ENCODE measurements at places on chromosomes 3 and 15.

GRCh38 chr15:47561102-47561501, 156.2 kb upstream of the SEMA6D start:
- no peak for DNase-seq

- no peak for DNase-seq
These were observed 75.0 kb downstream of the MAGEF1 start for GRCh38 chr3:184636741-184637316.

DNA sequence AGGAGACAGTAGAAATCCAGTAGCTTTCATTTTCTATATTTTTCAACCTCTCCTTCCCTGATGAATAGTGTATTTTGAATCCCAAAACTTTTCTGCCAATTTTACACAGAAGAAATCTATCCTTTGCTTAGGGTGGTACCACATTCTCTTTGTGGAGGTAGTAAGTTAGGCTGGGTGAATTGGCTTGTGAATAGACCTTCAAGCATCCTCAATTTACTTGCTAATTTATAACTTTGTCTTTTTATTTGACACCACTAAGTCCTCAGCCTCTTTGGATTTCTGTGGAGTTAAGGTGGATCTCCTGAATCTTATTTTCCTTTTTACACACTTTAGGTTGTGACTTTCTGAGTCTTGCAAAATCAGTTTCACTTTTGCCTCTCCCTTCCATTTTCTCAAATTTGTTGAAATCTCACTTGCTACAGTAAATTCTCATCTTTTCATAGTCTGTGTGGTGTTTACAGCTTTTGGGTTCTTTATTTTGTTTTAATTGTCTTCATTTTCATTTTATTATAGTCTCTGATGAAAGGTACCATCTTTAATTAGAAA, 5.7 kb upstream of the PLSCR1 start:
- DNase-seq, result no peak

DNA sequence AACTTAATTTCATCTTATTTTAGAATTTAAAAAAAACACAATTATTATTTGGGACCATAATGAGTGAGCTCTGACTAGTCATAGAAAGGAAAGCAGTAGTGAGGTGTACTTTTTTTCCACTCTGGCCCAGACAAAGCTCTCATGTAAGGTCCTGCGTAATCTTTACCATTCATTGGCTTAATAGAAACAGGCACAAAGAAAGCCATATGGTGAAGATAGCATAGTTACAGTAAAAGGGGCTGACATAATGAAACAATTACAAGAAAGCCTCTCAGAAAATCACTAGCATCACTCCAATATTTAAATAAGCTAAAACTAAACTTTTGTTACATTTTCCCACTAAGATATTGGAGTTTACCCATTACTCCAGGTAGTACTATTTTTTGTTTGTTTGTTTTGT, 384.6 kb upstream of the ALCAM start:
- DNase-seq, result no peak

GRCh38 chr3:78912687-78913086, 855.1 kb downstream of the ROBO1 start:
- DNase-seq, result no peak

DNA sequence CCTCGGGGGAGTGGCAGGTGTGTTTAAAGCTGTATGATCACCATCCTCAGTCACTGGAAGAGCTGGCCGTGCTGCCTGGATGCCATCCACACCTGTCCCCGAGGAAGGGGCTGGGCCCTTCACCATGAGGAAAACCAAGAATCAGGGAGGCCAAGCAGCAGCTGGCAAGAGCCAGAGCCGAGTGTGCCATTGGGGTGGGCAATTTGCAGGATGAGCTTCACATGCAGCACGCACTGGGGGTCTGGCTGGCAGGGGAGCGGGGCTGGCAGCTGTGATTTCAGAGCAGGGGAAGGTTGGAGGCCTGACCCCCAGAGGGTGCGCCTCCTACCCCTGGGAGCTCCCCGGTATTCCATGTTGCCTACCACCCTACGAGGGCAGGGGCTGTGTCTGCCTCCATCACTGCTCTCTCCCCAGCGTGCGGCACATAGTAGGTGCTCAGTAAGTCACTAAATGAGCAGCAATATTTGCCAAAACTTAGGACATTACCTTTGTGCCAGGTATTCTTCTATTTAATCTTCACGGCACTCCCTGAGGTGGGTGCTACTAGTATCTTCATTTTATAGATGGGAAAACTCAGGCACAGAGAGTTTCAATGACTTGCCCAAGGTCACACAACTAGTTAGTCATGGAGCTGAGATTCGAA, 30.3 kb upstream of the IQSEC1 start:
- no peak for DNase-seq

DNA sequence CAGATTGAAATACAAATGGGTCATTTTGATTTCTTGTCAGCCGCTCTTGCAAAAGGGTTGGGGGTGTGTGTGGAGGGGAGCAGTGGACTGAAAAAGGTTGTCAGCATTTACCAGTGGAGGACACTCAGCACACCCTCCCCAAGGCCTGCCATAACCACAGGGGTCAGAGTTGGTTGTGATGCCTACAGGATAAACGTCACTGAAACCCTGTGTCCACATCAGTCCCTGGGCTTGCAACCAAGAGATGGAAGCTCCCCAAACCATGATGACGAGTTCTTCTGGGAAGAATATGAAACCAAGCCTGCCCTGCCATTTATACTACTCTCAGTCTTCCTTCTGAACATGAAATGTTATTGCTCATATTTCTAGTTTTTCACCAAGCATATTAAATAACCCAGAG, 54.0 kb upstream of the UMPS start:
- DNase-seq, result no peak

- DNase-seq, result no peak
These were observed 91.9 kb downstream of the RPLP1 start for GRCh38 chr15:69544365-69545113.

DNA sequence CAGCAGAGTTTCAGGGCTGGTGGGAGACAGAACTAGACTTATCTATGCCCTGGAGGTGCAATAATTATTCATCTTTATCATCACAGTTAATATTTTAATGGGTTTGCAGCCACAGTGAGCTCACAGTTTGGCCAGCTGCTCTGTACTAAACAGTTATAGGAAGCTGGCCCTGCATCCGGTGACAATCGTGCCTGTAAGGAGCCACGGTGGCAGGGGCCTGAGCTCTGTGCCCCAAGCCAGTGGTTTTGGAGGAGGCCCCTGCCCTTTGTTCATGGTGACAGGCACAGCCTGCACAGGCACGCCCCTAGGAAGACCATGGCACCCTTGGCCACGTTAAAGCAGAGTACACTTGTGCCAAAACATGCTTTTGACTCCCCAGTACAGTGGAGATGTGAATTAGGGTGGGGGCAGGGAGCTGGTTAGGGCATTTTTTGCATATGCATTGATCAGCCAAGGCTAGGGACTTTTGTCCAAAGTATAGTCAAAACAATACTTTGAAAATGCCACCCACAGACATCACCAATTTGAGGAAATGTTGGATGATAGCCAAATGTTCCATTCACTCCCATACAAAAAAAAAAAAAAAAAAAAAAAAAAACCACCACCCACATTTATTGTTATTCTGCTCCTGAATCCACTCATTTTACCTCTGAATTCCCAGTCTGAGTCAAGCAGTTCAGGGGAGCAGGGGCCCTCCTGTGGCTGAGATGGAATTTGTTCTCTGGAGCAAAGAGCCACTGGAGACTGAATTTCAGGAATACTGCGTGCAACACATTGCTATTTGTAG, 3.4 kb upstream of the RFTN1 start:
- DNase-seq, result peak; percentile 41

- DNase-seq, result no peak
These were observed 262.1 kb downstream of the NAALADL2 start for GRCh38 chr3:175121225-175121624.

DNA sequence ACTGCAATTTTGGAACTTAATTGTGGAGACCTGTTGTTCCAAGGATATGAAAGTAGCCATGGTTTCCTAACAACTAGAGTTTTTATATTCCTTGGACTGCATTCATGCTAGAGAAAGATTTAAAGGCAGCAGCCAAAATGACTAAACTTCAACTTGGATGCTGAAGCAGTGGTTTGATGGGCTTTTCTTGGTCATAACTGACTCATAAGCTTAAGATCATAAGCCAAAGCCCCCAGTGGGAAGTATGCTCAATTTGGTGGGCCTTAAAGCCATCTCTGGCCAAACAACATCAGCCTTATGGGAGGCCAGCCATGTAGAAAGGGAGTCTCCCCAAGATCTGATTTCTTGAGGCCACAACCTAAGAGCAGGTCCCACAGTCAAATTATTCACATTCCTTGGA, 80.2 kb downstream of the ZNF280D start:
- no peak for DNase-seq

GRCh38 chr3:128369881-128370642, 96.6 kb downstream of the DNAJB8 start:
- DNase-seq, result no peak

DNA sequence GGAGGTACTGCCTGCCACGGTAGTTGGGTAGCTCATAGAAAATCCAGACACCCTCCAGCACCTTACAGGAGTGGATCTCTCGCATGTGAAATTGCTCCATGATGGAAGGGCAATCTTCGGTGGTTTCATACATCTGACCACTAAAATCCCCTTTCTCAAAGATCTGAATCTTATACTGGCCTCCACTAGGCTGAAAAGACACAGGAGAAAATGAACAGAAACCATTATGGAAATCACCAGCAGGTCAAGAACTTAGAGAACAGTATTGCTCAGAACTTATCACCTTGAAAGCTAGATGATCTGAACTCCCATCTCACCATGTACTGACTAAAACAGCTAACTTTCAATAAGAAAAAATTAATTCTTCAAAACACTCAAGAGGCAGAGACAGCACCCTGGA, 5.4 kb downstream of the CRYGS start:
- no peak for DNase-seq

DNA sequence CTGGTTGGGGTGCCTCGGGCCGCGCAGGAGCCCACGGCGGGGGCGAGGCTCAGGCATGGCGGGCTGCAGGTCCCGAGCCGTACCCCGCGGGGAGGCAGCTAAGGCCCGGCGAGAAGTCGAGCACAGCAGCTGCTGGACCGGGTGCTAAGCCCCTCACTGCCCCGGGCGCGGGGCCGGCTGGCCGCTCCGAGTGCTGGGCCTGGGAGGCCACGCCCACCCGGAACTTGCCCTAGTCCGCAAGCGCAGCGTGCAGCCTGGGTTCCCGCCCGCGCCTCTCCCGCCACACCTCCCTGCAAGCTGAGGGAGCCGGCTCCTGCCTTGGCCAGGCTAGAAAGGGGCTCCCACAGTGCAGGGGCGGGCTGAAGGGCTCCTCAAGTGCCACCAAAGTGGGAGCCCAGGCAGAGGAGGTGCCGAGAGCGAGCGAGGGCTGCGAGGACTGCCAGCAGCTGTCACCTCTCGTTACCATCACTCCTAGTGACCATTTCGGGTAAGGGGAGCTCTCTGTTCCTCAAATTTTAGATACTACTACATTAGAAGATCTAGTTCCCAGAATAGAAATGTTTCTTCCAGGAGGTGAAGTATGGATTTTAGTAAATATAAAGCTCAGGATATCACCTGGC, 417.0 kb upstream of the AGTR1 start:
- DNase-seq, result no peak

DNA sequence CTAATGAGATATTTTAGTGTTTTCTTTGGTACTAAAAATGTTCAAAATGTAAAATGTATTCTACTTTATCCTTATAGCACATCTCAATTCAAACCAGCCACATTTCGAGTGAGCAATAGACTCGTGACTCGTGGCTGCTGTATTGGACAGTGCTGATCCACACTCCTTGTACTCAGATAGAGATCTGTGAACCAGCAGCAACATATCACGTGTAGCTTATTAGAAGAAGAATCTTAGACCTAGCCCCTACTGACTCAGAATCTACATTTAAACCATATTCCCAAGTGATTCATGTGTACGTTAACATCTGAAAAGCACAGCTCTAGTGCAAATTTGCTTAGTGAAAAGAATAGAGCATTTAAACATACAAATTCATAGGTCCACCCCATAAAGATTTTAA, 130.9 kb downstream of the IL1RAP start:
- DNase-seq, result no peak

- no peak for DNase-seq
These were observed 21.7 kb downstream of the DZIP1L start for GRCh38 chr3:138093721-138094120.

DNA sequence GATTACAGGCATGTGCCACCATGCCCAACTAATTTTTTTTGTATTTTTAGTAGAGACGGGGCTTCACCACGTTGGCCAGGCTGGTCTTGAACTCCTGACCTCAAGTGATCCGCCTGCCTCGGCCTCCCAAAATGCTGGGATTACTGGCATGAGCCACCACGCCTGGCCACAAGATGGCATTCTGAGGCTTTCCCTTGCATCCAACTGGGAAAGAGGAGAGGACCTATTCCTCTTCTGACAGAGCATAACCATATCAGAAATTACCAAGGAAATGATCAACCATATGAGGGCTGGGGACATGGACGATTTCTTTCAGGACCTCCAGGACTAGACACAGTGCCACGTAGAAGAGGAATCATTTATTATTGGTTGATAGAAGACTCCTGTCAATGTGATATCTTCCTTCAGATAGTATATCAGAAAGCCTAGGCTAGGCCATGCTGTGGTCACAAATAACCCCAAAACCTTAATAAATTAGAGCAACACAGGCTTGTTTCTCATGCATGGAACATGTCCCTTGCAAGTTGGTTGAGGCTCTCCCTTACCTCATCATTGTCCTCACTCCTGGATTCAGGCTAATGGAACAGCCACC, 372.3 kb upstream of the IL12A start:
- DNase-seq, result no peak

GRCh38 chr15:52994290-52994689, 204.2 kb upstream of the ONECUT1 start:
- DNase-seq, result no peak

- no peak for DNase-seq
These were observed 47.5 kb downstream of the PRTG start for GRCh38 chr15:55695432-55695831.

- DNase-seq, result no peak
These were observed 16.2 kb downstream of the CEP152 start for GRCh38 chr15:48794697-48795134.

DNA sequence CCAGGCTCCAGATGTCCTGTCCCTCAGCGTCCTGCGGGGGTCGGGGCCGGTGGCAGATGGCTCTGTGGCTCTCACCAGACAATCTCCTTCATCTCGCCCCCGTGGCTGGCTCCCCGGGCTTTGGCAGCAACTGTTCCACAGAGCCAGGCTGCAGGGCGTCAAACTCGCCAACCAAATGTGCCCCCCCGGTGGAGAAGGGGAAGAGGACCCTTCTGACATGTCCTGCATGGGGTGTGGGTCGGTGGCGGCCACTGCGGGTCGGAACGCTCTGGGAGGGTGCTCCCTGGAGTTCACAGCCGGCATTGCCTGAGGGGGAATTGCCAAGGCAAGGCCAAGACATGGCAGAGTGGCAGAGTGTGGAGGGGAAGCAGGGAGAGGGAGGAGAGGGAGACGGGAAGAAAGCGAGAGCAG, 36.0 kb downstream of the BDH1 start:
- no peak for DNase-seq

DNA sequence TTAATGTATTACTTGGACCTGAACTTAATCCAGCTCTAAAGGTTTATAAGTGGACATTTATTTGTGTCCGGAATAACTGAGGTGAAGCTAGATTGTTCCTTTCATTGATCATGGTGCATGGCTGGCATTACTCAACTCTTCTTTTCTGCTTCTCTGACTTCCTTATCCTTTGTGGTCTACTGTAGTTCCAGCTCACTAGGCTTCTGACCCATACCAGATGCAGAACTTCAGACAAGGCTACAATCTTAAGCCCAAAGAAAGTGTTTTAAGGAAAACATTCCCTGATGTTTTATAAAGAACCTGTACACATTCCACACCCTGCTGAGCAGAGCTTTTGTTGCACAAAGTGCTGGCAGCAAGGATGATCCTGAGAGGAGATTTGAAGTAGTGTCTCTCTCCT, 250.8 kb upstream of the TGFBR2 start:
- DNase-seq, result no peak
